ENCODE measurements at places on chromosomes 1 and 21.

GRCh38 chr1:77438236-77438913 lies 156.6 kb downstream of the AK5 start:
- no peak for DNase-seq

DNA sequence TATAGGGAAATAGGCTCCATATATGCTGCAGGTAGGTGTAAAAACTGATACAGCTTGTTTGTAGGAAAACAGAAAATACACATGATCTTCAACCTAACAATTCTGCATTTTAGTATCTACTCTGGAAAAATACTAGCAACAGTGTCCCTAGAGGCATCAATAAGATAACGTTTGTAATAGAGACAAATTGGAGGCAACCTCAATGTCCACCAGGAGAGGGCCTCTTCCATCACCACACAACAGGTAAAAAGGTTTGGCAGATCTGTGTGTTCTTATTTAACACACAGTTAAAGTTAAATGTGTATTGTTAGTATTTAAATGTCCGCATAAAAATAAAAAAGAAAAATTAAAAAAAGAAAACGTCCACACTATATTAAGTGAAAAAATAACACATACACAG lies 5.4 kb downstream of the EIF2D start:
- peak; percentile 47 for DNase-seq

DNA sequence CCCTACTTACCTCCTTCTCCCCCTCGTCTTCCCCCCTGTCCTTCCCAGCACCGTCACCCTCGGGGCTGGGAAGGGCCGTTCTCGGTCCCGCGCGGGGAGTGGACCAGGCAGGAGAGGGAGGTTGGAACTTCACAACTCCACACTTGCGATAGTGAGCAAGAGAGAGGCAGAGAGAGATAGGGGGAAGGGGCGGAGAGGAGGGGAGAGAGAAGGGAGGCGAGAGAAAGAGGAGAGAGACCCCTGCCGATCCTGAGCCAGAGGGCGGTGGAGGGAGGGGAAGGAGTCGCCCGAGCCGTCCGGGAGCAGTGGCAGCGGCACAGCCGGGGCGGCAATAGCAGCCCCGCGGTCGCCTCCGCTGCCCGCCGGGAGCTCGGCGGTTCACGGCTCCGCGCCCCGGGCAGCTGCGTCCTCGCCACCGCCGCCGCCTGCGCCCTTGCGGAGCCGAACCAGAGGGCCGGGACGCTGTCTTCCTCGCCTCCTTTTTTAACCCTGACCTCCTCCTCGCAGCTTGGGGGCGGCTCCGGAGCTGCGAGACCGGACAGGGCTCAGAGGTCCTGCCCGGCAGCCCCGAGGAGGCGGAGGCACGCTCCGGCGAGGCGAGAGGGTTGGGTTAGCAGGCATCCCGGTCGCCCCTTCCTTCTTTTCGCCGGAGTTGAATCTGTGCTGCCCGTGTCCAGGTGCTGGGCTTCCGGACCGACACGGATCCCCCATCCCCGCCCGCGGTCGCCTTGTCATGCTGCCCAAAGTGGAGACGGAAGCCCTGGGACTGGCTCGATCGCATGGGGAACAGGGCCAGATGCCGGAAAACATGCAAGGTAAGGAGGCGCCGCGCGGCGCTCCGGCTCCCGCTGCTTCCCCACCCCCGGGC lies 11.7 kb downstream of the NR5A2 start:
- DNase-seq: no peak

- DNase-seq: no peak
Measured at GRCh38 chr1:25990702-25991395, 7.0 kb downstream of the PAFAH2 start.

DNA sequence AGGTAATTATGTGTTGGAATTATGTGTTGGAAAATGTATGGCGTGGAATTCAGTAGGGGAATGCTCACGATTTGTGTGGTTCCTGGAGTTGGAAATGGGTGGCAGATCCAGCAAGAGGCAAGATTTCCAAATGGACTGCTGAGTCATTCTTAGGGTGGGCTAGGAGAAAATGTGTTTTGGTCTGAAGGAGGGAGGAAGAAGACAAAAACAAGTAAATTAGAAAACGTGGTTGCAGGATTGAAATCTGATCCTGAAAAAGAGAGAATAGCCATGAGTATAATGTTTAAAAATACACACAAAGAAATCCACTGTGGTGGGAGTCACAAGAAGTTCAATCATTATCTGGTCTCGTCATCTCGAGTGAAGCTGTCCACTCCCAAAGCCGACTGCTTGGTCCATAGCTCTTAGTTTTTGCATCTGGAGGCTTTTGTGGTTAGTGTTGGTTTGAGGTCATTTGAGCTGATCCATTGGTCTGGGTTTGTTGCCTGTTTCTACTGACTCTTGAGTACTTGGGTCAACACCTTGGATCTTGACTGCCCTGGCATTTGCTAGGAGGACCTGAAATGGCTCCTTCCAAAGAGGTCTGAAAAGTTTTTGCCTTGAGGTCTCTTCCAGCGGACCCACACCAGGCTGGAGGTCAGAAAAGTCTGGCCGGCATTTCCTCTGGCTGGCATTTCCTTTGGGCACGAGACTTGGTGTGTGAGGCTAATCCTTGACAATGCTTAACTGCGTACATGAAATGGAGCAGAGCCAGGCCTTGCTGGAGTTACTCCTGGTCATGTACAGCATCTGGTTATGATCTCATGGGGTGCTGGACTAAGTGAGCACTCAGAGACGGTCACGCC lies 9.2 kb downstream of the MX2 start:
- no peak for DNase-seq
